ENCODE measurements at places on chromosomes 4 and X.

GRCh38 chrX:70262952-70263567, 3.1 kb upstream of the P2RY4 start:
- no peak for DNase-seq

- no peak for DNase-seq
Measured at GRCh38 chrX:109472939-109473735, 8.7 kb downstream of the GUCY2F start.

- no peak for DNase-seq
Measured at GRCh38 chr4:159069922-159070321, 33.0 kb upstream of the RAPGEF2 start.

GRCh38 chr4:40886931-40887763, 137.4 kb downstream of the NSUN7 start:
- no peak for DNase-seq

GRCh38 chrX:119206203-119206602, 29.9 kb upstream of the PGRMC1 start:
- DNase-seq: no peak

DNA sequence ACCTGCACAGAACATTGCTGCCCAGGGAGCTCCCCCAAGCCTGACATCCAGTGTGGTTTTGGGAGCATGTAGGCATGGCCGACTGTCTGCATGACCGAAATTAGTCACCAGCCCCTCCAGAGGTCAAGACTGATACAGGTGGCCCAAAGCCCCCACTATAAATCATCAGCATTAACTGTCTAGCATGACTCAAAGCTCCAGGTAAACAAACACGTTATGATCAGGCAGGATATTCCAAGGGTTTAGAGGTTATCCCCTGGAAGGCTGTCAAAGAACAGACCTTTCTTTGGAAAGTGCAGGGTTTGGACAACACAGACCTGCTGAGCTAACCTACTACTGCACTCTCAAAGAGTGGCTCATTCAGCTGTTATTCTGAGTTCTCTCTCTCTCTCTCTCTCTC, 2.1 kb upstream of the FAM9A start:
- no peak for DNase-seq

GRCh38 chr4:124854968-124855367, 142.4 kb upstream of the ANKRD50 start:
- DNase-seq: no peak

DNA sequence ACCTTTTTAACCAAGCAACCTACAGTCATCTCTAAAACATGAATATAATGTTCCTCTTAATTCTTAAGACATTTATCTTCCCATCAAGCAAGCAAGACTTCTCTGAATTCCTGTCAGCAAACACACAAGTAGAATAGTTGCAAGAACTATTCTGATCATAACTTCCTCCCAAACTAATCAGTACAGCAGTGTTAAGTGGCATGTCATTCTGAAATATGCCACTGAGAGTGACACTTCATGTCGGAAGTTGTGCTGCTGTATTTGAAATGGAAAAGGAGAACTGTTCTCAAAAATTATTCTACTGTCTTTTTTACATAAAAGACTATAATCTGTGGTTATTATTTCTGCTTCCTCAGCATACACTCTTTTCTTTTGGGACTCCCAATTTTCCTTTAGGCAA, 546.6 kb downstream of the PCDH18 start:
- no peak for DNase-seq

- DNase-seq: no peak
Measured at GRCh38 chr4:53618321-53618720, 27.0 kb upstream of the LNX1 start.

DNA sequence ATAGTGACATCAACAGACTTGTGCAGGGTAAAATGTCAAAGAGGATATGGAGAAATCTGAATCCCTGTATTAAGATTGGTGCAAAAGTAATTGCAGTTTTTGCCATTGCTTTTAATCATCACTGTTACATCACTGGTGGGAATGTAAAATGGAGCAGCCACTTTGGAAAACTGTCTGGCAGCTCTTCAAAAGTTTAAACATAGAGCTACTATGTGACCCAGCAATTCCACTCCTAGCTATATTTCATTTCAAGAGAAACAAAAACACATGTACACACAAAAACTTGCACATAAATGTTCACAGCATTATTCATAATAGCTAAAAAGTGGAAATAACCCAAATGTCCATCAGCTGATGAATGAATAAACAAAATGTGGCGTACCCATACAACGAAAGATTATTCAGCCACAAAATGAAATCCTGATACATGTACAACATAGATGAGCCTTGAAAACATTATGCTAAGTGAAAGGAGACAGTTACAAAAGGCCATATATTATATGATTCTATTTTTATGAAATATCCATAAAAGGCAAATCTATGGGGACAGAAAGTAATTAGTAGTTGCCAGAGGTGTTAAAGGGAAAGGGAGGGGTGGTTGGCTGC, 106.4 kb downstream of the AMELX start:
- no peak for DNase-seq

- no peak for DNase-seq
Measured at GRCh38 chr4:101527188-101527587, 179.9 kb upstream of the PPP3CA start.

DNA sequence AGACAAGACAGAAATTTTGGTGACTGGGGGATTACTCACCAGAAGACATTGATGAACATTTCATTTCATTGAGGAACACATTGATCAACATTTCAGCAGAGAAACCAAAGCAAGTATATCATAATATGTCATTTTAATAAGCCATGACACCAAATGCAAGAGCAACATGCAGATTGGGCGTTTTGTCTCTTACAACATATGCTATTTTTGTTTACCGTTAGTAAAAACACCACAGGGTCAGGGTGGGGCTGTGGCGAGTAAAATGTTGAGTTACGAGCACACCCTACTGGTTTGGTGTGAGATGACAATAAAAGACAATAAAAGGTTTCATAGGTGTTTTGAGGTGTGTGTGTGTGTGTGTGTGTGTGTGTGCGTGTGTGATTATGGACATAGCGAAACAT, 294.5 kb downstream of the PDGFC start:
- DNase-seq: no peak

- no peak for DNase-seq
Measured at GRCh38 chrX:47133493-47133892, 11.0 kb downstream of the NDUFB11 start.

GRCh38 chrX:133604801-133605200, 189.5 kb upstream of the GPC4 start:
- DNase-seq: no peak

DNA sequence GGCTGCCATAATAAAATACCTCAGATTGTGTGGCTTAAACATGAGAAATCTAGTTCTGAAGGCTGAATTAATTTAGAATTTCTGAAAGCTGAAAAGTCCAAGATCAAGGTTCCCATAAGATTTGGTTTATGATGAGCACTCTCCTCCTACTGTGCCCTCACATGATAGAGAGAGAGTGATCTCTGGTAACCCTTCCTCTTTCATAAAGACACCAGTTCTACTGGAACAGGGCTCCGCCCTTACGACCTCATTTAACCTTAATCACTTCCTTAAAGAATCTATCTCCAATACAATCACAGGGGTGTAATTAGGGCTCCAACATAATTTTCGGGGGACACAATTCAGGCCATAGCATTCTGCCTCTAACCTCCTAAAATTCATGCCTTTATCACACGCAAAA, 194.0 kb upstream of the MAB21L2 start:
- DNase-seq: no peak

DNA sequence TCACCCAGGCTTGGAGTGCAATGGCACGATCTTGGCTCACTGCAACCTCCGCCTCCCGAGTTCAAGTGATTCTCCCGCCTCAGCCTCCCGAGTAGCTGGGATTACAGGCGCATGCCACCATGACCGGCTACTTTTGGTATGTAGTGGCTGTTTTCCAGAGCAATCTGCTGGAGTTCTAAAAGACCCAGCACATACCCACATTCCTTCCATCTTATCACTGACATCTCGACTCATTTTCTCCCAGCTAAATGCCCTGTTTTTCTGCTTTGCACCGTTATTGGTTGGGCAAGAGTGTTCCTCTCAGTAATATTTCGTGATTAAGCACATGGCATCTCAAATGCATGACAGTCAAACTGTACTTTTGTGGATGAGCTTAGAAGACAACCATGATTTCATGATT, 53.7 kb downstream of the PRKX start:
- DNase-seq: no peak

DNA sequence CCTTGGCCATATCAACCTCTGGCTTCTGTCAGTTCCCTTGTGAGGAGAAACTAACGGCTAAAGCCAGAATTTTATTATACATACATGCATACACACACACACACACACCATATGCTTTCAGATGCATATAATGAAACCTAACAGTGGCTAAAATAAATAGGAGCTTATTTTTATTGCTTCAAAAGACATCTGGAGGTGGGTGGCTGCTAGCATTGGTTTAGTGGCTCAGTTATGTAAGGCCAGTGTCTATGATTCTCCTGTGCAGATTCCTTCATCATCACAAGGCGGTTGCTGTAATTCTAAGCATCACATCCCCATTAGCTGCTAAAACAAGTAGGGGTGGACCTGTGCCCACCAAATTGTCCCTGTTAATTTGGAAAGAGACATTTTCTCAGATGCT, 110.8 kb downstream of the MAPK10 start:
- no peak for DNase-seq

DNA sequence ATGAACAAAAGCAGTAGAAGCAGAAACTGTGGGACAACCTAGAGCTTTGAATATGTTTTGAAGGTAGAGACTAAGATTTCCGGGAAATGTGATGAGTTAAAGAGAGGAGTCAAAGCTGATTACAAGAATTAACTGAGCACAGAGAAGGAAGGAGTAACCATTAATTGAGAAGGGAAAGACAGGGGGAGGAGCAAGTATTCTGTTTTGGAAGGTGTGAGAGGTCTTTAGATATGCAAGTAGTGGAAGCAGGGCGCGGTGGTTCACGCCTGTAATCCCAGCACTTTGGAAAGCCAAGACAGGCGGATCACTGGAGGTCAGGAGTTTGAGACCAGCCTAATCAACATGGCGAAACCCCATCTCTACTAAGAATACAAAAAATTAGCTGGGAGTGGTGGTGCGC, 171.5 kb downstream of the FSTL5 start:
- DNase-seq: no peak

DNA sequence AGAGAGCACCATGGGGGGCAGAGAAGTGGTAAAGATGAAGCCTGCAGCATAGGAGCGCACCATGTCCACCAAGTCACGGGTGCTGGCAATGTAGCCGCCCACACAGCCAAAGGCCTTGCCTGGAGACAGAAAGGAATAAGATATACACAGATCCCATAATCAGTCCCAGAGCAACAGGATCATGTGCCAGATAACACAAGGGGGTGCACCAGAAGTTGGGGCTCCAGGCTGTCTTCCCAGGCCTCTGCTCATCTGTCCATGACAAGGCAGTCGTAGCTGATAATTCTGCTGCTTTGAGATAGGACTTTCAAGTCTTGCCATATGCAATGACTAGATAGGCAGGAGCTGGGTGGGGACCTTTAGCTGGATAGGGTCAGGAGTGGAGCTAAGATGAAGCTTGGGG, 14.7 kb downstream of the APEX2 start:
- DNase-seq: no peak

GRCh38 chr4:182877326-182877883, 39.8 kb downstream of the DCTD start:
- DNase-seq: no peak

- DNase-seq: peak; percentile 77
Measured at GRCh38 chrX:45803383-45803921, 602.8 kb upstream of the DIPK2B start.

DNA sequence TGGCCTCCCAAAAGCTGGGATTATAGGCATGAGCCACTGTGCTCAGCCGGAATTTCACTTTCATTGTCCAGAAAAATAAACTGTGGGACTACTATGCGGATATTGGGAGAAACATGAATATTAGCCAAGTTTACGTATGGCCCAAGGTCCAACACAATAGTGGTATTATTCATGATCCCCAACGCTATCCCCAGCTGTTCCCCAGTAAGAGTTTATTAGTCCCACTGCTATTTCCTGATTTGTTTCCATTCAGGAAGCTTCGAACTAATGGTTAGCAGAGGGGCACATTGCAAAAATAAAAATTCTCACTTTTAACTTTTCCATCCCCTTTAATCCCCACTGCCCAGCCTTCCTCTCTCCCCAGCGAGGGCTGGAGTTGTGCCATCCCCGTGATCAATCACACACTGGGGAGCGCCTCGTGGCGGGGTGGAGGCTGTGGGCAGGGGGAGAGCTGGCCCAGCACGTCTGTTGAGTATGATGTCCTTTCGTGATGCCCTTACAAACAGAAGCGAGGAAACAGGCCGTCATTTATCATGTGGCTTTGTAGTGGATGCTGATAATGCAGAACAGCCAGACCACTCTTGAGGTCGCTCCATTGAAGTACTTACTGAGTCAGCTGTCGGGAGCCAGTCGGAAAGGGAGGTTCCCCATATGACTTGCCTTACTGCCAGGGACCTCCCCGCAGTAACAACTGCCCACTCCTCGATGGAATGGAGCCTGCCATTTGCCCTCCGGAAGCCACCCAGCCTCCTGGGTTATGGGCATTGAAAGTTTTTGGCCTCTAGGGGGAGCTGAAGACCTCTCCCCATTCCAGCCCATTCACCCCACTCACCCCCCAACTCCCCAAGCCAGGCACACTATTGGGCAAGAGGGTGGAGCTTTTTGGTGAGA, 117.0 kb downstream of the KDR start:
- no peak for DNase-seq

- DNase-seq: no peak
Measured at GRCh38 chr4:122705547-122706117, 26.9 kb upstream of the BBS12 start.

DNA sequence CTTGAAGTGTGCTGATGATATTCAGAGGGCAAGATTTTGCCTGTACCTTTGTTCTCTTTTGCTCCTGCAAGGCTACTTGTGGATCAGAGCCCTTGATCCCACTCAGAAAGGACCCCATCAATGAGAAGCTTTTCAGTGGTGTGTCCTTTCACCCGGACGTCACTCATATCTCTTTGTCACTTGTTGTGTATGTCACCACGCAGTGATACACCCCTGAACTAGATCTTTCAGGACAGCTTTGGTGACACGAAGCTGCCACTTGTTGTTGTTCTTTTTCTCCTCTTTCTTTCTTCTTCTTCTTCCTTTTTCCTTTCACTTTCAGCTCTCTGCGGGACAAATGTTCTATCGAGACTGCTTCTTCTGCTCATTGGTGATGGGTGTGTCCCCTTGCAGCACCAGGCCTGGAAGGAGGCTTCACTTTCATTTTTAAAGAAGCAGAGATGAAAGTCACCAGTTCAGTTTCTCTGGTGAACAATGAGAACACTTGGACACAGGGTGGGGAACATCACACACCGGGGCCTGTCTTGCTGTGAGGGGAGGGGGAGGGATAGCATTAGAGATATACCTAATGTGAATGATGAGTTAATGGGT, 83.6 kb downstream of the NBDY start:
- DNase-seq: no peak

DNA sequence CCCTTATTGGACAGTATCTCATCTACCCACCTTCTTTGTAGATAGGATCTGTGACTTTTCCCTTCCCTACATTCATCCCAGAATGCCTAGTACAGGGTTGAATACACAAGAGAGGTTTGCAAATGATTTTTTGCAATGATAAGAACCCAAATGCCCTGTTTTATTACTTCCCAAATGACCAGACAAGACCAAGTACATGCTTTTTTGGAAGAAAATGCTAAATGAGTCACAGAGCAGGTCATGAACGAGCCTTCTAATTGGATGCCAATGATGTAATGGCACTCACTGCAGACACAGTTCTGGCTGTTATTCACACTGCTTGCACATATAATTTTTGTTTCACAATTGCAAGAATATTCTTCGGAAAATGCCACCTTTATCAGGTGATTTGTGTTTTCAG, 17.8 kb upstream of the GABRQ start:
- no peak for DNase-seq

Measured in AG04449 (cell line).